Activated CD4-positive, alpha-beta T cell treated with anti-CD3 and anti-CD28 coated beads, Interleukin-2, amount 10 ng/mL, durations not matched to agents 7 days and 5 days (primary cell): ENCODE measurements at places on chromosomes 12 and 14.

- DNase-seq: no peak
Measured at GRCh38 chr12:69524755-69525469, 54.7 kb downstream of the FRS2 start.

DNA sequence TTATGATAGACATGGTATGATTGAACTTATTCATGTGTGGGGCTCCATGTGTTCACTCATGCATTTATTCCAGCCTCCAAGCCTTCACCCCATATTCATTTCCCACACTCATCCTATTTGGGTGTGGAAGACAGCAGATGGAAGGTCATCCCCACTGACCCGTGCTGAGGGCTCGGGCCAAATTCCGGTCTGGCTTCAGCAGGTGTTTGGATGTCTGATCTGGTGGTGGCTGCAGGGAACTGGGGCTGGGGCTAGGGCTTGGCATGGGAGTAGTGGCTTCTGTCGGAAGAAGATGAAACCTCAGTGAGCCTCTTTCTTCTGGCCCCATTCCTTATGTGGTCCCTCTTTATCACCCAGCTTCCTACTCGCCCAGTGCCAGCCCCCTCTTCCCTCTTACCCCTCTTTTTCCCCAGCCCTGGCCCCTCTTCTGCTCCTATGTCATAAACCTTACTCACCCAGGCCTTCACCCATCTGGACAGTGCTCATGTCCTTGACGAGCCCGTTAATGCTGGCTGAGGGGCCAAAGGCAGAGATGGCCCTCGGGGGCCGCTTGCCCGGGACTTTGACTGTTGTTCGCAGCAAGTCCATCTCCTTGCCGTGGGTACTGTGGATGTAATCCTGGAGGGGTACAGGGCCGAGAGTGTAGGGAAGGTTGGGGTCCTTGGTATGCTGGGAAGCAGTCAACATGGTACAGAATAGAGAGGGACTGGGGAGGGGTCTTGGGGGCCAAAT, 8.0 kb downstream of the AGAP2 start:
- no peak for DNase-seq

GRCh38 chr14:70121521-70121920, 67.2 kb downstream of the SLC8A3 start:
- no peak for DNase-seq

DNA sequence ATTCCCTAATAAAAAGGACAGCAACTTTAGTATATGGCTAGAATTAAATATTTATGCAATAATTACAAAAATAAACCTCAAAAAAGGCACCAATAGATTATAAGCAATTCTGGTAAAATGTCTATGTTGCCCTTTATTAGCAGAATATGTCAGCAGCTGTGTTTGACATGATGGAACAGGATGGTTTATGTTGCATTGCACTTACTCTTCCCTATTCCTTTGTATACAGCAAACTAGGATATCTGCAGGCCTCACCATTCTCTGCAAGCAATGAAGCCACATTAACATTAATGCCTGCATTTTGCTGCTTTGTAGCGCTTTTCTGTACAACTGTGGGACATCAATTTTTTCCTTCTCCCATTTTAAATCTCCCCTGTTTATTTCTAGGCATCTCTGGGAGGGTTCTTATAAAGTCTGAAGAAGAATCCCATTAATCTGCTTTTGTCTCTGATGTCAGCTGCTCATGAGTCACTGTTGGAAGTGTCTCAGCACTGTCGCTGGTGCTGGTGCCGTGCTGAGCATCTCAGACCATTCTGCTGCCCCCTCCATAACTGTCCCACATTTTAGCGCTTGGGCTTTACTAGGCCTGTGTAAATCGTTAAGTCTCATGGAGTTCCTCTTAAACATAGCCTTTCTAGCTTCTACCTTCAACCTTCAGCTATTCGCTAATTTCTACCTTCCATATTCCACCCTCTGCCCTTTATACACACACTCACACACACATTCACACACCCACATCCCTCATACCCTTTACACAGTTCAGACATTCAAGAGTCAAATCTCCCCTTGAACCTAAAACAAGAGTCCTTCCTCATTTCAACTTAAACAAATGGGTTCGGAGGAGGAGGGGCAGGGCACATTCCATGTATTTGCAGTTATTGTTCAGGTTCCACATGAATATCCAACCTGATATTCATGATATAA, 64.4 kb upstream of the TRHDE start:
- DNase-seq: no peak

GRCh38 chr12:76820888-76821482, 57.1 kb downstream of the ZDHHC17 start:
- no peak for DNase-seq

DNA sequence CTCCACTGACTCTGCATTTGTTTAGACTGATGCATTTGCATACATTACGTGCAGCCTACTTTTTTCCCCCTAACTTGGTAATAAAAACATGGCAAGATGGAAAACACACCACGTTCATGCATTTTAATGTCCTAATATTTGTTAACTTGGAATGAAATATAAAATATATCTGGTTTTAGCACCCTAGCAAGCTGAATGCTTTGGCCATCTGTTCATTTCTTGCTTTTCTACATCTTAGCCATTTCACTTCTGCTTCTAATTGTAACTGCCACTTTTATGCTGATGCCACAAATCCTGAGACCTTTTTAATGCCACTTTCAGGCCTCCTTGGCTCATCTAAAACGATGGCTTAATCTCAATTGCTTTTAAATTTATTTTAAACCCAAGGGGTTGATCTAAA, 177.7 kb upstream of the RASSF8 start:
- DNase-seq: no peak

GRCh38 chr14:77613201-77613600, 3.2 kb downstream of the SPTLC2 start:
- no peak for DNase-seq

GRCh38 chr14:95360828-95361227, 41.1 kb upstream of the CLMN start:
- DNase-seq: no peak

GRCh38 chr12:79141776-79142175, 277.2 kb downstream of the SYT1 start:
- DNase-seq: no peak

DNA sequence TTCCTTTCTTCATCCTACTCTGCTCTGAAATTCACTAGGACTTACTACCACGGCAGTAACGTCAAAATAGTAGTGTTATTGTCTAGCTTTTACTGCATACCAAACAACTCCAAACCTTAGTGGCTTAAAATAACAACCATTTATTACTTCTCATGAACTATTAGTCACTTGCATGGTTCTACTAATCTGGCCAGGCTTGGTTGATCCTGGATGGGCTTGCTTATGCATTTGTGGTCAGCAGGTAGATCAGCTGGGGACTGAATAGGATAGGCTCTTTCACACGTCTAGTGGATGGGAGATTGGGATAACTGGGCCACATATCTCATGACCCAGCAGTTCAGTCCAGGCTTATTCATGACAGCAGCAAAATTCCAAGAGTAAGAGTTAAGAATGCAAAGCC, 9.4 kb upstream of the SLC35F4 start:
- no peak for DNase-seq

GRCh38 chr12:23666866-23667265, 282.6 kb downstream of the SOX5 start:
- DNase-seq: no peak

- no peak for DNase-seq
Measured at GRCh38 chr12:132078190-132078589, 65.9 kb downstream of the DDX51 start.
